ENCODE measurements at places on chromosomes 7 and 10. TPM values are rescaled to one million over a fixed set of nuclear protein-coding genes. Genes with fewer than 3 reads are reported as not detected.
A peak's percentile ranks its signal among the peaks of the same experiment; 100 is the strongest.

- DNase-seq: peak; percentile 89
- H3K36me3 ChIP-seq: peaks cover 5% of the 10 kb centered on the region
- peak within 1 kb of the TSS; percentile 99 for H3K4me3 ChIP-seq
- H3K27me3 ChIP-seq: peaks cover 11% of the 10 kb centered on the region
- H3K27ac ChIP-seq: peak within 1 kb of the TSS; percentile 100
Measured at GRCh38 chr7:87152112-87152896, at the start of gene DMTF1. TSS of gene DMTF1 (plus strand) at chr7:87152453. CDS start at chr7:87164942, 12,489 bp downstream.

The NXPH1 gene
- not detected for total RNA-seq

- peaks cover 11% of the 10 kb centered on the region for H3K4me1 ChIP-seq
- H3K4me3 ChIP-seq: no peak overlapping the region
- peaks cover 3% of the 10 kb centered on the region for H3K36me3 ChIP-seq
- DNase-seq: no peak
- H3K27ac ChIP-seq: no peak overlapping the region
- H3K27me3 ChIP-seq: peaks cover 3% of the 10 kb centered on the region
Measured at GRCh38 chr10:50382576-50383023, 131.3 kb upstream of the ASAH2 start.

The SLC12A9 gene
- total RNA-seq: 60.5 TPM

The CEP55 gene
- total RNA-seq: 3.5 TPM

DNA sequence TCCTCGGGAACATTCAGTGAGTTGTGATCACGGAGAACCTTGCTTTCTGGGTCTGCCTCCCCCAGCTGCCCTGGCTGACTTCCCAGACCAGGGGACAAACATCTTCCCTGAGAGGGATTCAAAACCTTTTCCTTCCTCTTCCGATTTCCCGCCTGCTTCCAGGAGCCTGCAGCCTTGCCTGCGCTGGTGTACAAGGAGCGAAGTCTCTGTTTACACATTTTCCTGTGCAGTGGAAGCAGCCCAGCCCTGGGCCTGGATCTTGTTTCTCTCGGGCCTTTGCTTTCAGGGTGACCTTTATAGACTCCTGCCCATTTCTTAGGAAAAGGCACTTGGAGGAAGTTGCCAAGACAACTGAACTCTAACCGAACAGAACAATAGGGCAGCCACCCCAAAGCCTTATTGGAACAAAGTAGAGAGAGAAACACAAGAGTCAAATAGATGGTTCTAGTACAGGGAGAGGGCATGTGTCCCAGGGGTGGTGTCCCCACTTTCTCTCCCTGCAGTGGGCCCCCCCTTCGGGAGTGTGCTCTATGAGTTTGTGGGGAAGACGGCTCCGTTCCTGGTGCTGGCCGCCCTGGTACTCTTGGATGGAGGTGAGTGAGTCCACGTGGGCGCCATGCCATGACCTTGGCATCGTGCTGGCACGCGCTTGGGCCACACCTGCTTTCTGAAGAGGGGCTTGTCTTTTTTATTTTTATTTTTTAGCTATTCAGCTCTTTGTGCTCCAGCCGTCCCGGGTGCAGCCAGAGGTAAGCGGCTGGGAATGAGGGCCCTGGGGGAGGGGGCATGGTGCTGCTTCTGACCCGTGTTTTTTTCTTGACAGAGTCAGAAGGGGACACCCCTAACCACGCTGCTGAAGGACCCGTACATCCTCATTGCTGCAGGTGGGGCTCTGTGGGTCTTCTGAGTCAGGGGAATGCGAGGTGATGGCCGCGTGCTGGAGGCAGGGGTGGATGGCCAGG is 14.1 kb downstream of the SLC18A2 start:
- peak overlapping the region; percentile 49 for H3K4me3 ChIP-seq
- peaks cover 26% of the 10 kb centered on the region for H3K4me1 ChIP-seq
- no peak for DNase-seq

DNA sequence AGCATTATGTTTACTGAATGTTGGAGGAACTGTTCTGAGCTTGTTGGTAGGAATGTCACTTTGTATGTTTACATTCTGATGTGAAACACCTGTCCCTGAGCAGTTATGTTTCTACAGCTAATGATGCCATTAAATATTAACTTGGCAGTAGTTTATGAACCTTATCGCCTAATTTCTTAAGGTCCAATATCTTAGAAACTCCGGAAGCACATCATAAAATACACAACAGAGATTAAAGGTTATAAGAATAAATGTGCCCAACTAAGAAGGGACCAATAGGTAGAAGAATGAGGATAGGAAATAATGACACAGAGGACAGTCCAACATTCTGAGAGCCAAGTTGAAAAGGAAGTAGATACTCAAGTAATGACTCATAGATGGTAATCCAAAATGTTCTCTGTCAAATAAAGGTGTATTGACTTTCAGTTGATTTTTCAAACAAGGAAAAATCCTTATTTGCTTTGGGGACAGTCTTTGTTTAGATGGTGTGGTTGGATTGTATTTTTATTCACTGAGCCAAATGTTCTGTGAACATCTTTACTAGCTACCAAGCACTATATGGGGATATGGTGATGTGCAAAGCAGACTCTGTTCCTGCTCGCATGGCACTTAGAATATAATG is 31.9 kb downstream of the LCOR start:
- H3K4me3 ChIP-seq: no peak overlapping the region
- H3K27ac ChIP-seq: peak overlapping the region; percentile 22
- no peak for DNase-seq
- H3K36me3 ChIP-seq: peaks cover 6% of the 10 kb centered on the region
- no peaks in the 10 kb centered on the region for H3K27me3 ChIP-seq
- H3K4me1 ChIP-seq: peaks cover 3% of the 10 kb centered on the region

The TMEM213 gene
- not detected for total RNA-seq
